Activated naive CD4-positive, alpha-beta T cell (primary cell): ENCODE measurements at places on chromosomes 5 and 9.
A peak's percentile ranks its signal among the peaks of the same experiment; 100 is the strongest.

- DNase-seq: no peak
Observed at GRCh38 chr9:69377981-69378380, 53.0 kb downstream of the ENTREP1 start.

- DNase-seq: no peak
Observed at GRCh38 chr5:44242791-44243190, 146.4 kb downstream of the FGF10 start.

DNA sequence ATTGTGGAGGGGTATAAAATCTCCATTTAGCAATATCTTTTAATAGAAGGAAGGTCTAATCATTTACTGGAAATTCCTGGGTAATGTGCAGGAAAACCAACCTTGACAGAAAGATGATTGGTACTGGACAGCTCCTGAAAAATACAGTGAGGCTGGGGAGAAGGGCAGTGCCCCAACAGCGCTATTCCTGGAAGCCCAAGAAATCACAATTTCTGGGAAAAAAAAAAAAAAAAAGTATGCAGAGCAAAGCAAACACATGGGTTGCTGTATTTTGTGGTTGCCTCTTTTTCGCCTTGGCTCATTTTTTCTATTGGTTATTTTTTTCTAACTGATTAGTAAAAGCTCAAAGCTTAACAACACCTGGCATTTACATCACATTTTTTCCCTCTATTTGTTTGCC is 249.7 kb downstream of the ENC1 start:
- no peak for DNase-seq

DNA sequence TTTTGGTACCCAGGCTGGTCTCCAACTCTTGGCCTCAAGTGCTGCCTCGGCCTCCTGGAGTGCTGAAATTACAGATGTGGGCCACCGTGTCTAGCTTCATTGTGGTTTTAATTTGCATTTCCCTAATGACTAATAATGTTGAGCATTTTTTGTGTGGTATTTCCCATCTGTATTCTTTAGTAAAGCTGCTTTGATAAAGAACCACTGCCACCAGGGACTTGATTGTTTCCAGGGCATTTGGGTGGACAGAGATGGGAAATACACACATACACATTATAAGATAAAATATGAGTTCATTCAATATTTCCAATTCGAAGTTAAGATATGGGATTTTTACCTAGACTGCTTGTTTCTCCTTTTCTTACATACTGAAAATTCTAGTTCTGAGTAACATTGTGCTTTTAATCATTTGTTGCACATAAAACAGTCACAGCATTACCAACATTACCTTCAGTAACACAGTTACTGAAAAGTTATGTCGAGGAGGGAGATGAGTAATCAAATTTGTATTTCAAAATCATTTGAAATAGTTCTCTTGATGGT is 28.9 kb downstream of the HABP4 start:
- DNase-seq: no peak

- DNase-seq: no peak
Observed at GRCh38 chr5:154506049-154506715, 28.2 kb upstream of the HAND1 start.

- DNase-seq: no peak
Observed at GRCh38 chr5:37892586-37892985, 52.7 kb upstream of the GDNF start.

GRCh38 chr5:142720641-142721271 is 34.9 kb upstream of the FGF1 start:
- no peak for DNase-seq

GRCh38 chr9:98838868-98839565 is 31.5 kb downstream of the GALNT12 start:
- no peak for DNase-seq

DNA sequence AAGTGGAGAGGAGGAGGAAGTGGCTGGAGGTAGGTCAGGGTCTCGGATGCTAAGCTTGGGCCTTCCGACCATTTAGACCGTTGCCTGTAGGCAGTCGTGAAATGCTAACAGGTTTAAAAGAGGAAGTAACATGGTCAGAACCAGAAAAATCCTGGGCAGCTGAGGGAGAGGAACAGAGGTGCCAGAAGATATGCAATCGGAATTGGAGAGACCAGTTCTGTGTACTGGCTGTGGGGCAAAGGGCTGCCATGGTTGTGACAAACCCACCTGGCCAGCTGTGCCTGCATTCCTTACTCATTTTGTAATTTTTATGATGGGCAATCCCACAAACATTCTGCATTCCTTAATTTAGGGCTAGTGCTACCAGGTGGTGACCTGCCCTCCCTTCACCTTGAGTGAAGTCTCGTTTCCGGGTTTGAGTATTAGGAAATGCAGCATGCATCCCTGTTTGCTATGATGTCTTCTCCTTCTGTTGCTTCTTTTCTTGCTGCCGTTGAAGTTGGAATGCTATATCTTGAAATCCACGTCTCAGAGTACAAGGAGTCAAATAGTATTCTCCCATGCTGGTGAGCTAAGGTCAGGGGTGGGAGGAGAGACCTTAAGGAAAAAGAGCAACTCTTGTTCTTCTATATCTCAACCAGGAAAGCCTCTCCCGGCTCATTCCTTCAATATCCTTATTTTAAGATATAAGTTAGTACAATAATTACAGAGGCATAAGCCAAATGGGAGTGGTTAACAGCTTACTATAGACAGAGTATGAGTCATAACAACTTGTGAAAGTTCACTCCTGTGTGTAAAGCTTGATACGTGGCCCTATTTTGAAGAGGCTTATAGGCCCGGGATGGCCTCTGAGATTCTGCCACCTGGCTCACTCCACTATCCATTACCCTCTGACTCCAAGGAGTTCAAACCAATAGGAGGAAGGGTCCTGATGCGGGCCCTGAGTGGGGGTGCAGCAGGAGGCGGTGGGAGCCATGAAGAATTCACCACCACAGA is 37.0 kb downstream of the B4GALT1 start:
- DNase-seq: no peak

GRCh38 chr9:126805554-126806262 is 868 bp downstream of the ZBTB43 start:
- peak; percentile 15 for DNase-seq

- DNase-seq: no peak
Observed at GRCh38 chr9:99128133-99128406, 23.2 kb downstream of the TGFBR1 start.

DNA sequence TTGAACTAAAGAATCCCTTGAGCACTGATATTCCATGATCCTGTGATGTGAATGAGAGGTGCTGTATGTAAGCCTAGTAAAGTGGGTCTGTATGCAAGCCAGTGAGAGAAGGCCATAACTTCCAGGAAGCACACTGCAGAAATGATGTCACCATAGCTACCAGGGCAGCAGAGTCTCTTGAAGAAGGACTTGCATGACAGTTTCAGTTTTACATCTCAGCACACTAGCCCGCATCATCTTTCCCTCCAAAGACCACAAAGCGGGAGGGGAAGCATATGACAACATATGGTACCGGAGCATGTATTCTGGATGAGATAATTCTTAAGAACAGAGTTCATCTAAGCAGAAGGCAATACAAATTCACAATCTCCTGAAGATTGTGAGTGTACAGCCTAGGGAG is 37.6 kb upstream of the MAST4 start:
- DNase-seq: no peak

- DNase-seq: no peak
Observed at GRCh38 chr5:125057912-125058826, 311.7 kb upstream of the ZNF608 start.

GRCh38 chr9:109733690-109734089 is 46.3 kb upstream of the PALM2AKAP2 start:
- no peak for DNase-seq

- DNase-seq: no peak
Observed at GRCh38 chr9:96158909-96159575, 142.9 kb downstream of the HSD17B3 start.

GRCh38 chr5:11482011-11482410 is 422.2 kb downstream of the CTNND2 start:
- DNase-seq: no peak
